Trophoblast cell (in vitro differentiated cells and primary cell): ENCODE measurements at places on chromosomes 5 and 9.

- DNase-seq: peak; percentile 60
These were observed 29.3 kb downstream of the PTPA start for GRCh38 chr9:129140397-129141065.

DNA sequence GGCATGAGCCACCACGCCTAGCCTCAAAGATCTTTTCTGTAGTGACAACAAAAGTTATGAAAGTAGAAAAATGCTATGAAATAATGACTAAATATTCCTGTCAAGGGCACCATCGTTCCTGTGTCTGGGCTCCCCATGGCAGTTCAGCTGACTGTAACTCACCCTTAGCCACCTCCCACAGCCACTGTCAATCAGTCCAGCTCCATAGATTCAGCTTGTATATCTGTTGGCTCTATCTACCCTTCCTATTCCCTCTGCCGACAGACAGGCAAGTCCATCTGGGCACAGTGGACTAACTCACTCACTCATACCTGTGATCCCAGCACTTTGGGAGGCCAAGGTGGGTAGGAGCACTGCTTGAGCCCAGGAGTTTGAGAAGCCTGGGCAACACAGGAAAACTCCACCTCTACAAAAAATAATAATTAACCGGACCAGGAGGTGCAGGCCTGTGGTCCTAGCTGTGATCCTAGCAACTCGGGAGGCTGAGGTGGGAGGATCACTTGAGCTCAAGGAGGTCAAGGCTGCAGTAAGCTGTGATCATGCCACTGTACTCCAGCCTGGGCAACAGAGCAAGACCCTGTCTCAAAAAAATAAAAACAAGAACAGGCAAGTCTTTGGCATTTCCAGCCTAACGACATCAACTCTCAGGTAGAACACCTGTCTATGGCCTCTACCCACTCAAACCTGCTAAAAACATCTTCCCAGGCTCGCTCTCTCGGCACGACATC lies 6.2 kb downstream of the CAMSAP1 start:
- no peak for DNase-seq

- peak; percentile 51 for DNase-seq
These were observed 7.7 kb downstream of the AHRR start for GRCh38 chr5:329121-329735.

DNA sequence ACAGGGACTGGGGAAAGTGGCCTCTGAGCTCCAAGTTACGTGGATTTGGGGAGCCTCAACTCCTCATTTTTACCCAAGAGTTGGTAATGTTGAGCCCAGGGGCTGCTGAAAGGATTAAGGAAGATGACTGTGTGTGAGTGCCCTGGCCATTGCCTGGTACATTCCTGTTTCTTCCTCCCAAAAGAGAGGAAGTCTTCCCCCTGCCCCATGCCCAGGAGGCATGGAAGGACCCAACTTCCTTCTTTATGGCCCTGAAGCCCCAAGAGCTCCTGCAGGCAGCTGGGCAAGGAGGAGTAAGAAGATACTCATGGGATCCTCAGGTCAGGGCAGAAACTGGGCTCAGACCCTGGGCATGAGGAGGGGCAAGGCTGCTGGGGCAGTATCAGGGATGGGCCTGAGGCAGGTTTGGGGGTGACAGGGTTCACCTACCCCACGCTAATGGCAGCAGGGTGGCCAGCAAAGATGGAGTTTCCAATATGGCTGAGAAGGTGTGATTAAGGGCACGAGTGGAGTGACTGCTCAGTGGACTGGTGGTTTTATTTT lies 118.3 kb upstream of the MVB12B start:
- no peak for DNase-seq

- no peak for DNase-seq
These were observed 51.9 kb upstream of the SNAPC3 start for GRCh38 chr9:15370466-15371447.

DNA sequence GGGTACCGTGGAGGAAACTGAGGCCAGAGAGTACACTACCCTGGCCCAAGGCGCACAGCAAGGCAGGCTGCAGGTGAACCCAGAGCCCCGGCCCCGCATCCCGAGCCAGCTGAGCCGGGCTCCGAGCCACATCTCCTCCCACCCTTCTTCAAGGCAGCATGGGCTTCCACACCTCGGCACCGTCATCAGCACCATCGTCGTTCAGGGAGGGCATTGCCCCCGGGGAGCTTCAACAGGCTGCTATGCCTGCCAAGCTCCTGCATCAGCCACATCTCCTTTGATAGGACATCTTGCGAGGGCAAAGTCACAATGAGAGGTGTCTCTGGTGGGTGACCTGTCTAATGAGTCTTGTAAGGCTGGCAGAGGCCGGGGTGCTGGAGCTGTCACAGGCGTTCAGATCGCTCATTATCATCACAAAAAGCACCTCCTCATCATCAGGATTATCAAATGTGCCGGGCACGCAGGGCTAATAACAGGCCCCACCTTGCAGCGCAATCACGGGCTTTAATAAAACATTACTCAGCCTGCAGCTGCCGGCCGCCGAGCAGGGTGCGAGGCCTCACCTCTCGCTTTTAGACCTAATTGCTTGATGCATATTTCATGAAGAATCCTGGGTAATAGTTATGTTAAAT lies 20.0 kb upstream of the SLC25A51 start:
- no peak for DNase-seq

GRCh38 chr5:34863946-34864345 lies 25.0 kb downstream of the TTC23L start:
- DNase-seq: no peak

- DNase-seq: peak; percentile 44
These were observed 25.9 kb upstream of the AP3B1 start for GRCh38 chr5:78320401-78320800.

GRCh38 chr5:157842787-157843186 lies 16.2 kb downstream of the CLINT1 start:
- DNase-seq: no peak

GRCh38 chr9:76608575-76609273 lies 149.7 kb downstream of the GCNT1 start:
- DNase-seq: no peak

GRCh38 chr5:68049053-68049713 lies 166.4 kb upstream of the PIK3R1 start:
- DNase-seq: no peak

DNA sequence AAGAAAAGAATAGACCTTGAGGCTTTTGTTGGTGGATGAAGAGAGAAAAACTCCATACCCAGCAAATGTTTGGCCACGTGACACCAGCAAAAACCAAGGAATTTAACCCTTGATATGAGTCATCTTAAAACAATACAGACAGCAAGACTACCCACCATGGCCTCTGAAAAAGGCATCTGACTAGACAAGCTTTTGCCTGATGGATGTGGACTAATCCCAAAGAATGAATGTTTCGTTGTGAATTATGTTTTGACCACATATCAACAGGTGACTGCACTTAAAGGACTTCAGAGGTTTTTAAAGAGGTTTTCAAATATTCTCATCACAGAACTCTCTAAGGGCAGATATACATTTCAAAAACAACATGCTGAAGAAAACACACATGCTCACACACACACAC lies 33.0 kb upstream of the SLC1A3 start:
- no peak for DNase-seq
